ENCODE measurements at places on chromosomes 13 and 19. TPM values are rescaled to one million over a fixed set of nuclear protein-coding genes. Genes with fewer than 3 reads are reported as not detected.

Gene ACP4
- not detected for total RNA-seq

Gene METTL21C
- not detected for total RNA-seq

Gene GRIN2D
- 0.94 TPM for total RNA-seq

Gene SEMA6B
- total RNA-seq, result 7.1 TPM

Gene SERPINE3
- total RNA-seq, result not detected

Gene ZNF607
- total RNA-seq, result 15.8 TPM

Gene CD22
- 0.68 TPM for total RNA-seq

Gene KHSRP
- total RNA-seq, result 110 TPM

Gene FRY
- total RNA-seq, result 40.2 TPM

Gene COL4A2
- 117 TPM for total RNA-seq

Gene PRODH2
- total RNA-seq, result not detected

Gene TMEM86B
- total RNA-seq, result 1.6 TPM

Gene SBK2
- total RNA-seq, result not detected

Gene MAST1
- not detected for total RNA-seq

Gene KLHL1
- total RNA-seq, result not detected

Gene ZNF20
- 5.5 TPM for total RNA-seq

Gene KISS1R
- total RNA-seq, result not detected

Gene FGF21
- not detected for total RNA-seq

All from thyroid gland (tissue), 4 donors.